ENCODE measurements at places on chromosomes 5 and 9. TPM values are rescaled to one million over a fixed set of nuclear protein-coding genes. Genes with fewer than 3 reads are reported as not detected.
A peak's percentile ranks its signal among the peaks of the same experiment; 100 is the strongest.

DNA sequence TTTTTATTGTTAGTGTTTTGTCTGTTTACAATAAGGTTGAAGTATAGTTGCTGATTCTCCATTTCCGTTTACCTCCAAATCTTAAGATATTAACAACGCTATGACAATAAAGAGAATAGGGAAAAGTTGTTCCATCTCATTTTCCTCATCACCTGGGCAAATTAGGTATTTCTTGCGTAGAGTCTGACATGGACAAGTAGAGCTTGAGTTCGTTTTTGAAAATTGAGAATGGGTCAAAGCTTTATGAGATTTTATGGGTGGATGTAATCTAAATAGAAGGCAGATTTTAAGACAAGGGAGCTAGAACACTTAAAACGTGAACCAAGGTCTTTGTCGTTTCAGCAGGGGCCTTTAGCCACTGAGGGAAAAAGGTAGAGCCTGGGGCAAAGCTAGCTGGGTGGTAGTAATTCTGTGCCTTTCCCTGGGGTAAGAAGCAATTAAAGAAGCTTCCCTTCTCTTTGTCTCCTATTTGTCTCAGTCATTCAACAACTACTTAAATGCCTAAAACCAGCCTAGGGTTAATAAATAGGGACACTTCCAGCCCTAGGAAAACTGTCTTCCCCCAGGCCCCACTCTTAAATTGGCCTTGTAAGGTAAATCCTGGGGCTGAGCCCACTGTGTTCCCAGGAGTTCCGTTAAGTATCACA lies 551 bp upstream of the CAAP1 start:
- DNase-seq, result no peak

GRCh38 chr9:114033397-114034103 lies 44.5 kb downstream of the AMBP start:
- peak; percentile 51 for DNase-seq

DNA sequence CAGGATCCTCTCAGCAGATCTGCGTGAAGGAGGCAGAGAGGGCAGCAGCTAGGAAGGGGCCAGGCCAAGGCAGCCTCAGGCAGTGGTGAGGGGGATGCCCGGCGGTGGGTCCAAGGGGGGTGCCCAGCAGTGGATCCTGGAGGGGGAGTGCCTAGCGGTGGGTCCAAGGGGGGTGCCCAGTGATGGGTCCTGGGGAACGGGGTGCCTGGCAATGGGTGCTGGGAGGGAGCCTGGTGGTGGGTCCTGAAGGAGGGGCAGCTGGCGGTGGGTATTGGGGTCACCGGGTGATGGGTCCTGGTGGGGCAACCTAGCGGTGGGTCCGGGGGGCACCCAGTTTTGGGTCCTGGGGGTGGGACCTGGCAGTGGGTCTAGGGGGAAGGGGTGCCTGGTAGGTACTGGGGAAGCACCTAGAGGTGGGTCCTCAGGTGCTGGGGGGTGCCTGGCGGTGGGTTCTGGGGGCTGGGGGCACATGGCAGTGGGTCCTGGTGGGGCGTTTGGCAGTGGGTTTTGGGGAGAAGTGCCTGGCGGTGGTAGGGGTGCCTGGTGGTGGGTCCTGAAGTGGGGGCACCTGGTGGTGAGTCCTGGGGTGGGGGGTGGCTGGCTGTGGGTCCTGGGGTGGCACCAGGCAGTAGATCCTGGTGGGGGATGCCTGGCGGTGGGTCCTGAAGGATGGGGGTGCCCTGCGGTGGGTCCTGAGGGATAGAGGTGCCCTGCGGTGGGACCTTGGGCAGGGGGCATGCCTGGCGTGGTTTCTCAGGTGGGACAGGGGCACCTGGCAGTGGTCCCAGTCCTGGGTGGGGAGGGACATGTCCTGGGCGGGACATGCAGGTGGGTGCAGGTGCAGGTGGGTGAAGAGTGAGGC lies 1.9 kb downstream of the LRRC14B start:
- DNase-seq, result no peak

DNA sequence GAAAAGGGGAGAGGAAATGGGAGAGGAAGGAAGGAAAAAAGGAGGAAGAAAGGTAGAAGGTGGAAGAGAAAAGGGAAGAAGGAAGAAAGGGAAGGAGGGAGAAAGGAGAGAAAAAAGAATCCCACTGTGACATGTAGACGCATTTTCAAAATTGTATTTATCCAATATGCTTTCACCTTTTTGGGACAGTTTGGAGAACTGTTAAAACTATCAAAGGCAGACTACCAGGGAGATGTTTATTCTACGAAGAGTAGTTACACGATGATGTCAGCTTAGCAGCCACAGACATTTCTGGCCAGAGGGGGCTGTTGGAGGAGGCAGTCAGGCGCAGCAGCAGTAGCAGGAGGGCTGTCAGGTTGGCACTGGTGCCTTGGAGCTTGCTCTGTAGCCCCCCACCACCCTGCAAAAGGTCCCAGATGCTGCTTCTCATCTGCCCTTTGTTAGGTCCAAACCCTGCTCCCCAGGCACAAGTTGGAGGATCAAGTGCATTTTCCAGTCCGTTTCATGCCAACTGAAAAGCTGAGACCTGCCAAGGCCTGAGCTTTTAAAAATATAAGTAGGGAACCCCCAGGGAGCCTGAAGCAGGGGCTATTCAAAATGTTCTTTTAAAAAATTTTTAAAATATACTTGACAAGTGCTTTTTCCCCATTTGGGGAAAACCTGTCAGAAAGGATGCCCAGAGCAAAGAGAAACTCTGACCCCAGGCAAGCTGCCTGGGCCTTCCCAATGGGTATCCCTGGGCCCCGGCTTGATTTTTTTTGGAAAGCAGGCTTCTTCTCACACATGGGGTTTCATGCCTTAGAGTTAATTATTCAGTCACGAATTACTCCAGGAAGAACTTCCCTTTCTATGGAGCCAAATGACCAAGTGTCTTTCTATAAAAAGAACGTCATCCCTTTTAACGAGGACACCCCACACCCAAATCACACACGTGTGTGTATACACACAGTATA lies 203.3 kb downstream of the SLIT3 start:
- DNase-seq, result no peak

PRXL2C gene
- total RNA-seq, result 25.3 TPM

GRCh38 chr5:65032250-65032649 lies 263.5 kb downstream of the CWC27 start:
- no peak for DNase-seq

DNA sequence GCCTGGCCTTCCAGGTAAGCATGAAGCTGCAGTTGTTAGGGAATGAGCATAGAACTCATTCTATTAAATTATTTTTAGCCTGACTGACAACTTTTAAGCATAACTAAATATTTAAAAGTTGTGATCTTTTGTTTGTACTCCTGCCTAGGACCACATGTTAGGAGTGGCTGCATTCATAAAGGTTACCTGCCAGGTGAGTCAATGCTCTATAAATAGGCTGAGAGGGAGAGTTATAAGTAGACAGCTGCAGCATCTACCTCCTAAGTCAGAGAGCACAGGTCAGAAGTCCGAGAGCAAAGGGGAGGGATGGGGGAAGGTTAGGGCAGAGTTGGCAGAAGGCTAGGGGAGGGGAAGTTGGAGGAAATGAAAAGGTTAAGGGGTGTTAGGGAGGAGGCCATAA lies 292.4 kb upstream of the TLE4 start:
- DNase-seq, result no peak

- DNase-seq, result peak; percentile 93
Observed at GRCh38 chr9:121074370-121075250, at the start of gene CNTRL. Gene CNTRL, plus strand, starts transcription at chr9:121074955. Its CDS starts 13,372 bp downstream, at chr9:121088327.

DNA sequence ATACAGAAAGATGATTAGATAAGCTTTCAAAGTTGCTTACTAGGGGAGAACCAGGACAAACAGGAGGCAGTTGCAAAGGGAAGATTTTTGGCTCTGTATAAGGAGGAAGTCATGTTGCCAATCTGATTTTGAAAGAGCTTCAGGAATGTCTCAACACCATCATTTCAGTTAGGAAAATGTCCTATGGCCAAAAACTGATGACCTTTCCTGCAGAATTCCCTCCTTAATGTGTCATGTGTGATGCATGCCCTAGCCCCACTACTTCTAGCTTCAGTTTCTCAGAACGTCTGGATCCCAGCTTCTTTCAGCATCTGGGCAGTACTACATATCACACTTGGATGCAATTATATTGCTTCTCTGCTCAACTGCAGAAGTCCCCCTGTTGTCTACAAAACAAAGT lies 211.5 kb upstream of the NREP start:
- no peak for DNase-seq

FOXD4L6 gene
- not detected for total RNA-seq

FOXD4L3 gene
- total RNA-seq, result 0.13 TPM

All from left cardiac atrium (tissue), 4 donors.